Endodermal cell (in vitro differentiated cells): ENCODE measurements at places on chromosomes 2 and 18. TPM values are rescaled to one million over a fixed set of nuclear protein-coding genes. Genes with fewer than 3 reads are reported as not detected.
A peak's percentile ranks its signal among the peaks of the same experiment; 100 is the strongest.

DNA sequence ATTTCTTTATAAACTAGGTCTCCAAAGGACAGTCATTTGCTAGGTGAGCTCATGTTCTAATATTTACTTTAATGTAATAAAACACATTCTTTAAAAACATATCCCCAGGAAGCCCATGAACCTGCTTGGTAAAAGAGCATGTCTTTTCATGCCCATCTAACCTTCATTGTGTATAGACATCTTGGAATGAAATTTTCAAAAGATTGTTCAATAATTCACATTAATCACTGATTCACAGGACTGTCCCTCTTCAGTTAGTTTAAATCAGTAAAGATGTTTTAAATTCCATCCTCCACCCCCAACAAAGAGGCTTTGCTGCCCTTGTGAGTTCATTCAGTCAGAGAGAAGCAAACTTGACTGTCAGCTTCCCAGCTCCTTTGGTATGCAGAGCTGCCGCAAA, 633.4 kb upstream of the CELF4 start:
- peak; percentile 38 for DNase-seq

GRCh38 chr2:173226899-173227698, 127.6 kb upstream of the CDCA7 start:
- DNase-seq: no peak

GRCh38 chr2:157871415-157871814, 4.7 kb downstream of the ACVR1 start:
- DNase-seq: no peak

GRCh38 chr2:236351966-236352525, 87.8 kb upstream of the ASB18 start:
- peak; percentile 39 for DNase-seq

- DNase-seq: peak; percentile 66
Measured at GRCh38 chr18:13375302-13376255, 157.0 kb downstream of the LDLRAD4 start.

DNA sequence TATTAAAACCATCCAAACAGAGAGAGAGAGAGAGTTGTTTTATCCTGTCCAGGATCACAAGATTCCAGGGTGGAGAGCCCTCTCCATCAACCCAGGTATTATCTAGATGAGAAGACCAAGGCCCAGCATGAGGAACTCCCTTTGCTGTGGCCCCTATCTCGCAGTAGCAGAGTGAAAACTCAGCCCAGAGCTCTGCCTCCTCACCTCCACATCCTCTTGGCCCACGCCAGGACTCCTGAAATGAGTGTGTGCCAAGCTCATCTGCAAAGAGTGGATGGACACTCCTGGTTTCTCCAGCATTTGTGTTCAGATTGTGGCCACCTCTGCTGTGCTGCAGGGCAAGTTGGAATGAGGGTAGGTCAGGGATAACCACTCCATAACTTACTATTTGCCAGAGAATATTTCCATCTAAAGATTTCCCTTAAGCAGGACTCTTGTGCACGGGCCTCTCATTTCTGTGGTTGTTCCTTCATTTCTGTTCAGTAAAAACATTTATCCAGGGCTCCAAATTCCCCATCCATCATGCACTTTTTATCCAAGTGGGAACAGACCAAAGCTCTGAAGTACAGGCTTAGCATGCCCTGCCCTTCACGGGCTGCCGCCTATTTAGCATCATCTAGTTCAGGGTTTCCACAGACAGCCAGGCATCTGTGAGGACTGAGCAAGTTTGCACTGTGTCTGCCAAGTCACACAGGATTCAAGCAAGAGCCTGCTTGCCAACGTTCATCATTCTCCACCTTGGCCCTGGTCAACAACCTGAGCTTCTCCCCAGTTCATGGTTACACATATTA, 583.2 kb upstream of the ID2 start:
- no peak for DNase-seq

DNA sequence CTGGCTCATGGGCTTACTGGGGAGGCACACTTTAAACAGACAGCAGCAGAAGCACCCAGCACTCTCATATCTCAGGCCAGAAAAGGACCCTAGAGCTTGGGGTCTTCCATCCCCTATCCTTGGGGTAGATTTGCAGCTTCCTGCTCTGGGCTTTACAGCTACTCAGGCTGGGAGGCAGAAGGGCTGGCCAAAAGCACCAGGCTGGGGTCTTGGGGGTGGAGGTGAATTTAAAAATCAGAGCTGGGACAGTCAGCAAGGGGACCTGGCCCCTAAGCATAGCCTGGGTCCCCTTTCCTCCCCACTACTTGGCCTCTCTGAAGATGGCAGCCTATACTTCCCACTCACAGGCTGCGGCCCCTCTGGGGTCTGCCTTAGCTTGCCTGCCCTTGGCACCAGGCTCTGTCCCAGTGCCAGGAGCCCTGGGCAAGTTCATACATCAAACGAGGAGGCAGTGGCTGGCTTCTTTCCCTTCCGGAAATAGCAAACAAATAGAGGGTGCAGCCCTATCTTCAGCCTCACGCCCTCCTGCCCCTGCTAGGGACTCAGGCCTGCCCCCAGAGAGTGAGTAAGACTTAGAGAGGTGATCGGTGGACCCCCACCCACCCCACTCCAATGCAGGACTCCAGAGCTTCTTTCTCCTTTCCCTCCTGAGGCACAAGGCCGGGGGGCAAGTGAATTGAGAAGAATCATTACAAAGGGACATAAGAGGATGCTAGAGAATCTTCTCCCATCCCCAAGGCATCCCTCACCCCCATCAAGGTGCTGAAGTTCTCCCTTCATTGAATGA, 26.0 kb upstream of the TNS1 start:
- no peak for DNase-seq

GRCh38 chr2:143431316-143431715, 302.1 kb downstream of the ARHGAP15 start:
- no peak for DNase-seq

DNA sequence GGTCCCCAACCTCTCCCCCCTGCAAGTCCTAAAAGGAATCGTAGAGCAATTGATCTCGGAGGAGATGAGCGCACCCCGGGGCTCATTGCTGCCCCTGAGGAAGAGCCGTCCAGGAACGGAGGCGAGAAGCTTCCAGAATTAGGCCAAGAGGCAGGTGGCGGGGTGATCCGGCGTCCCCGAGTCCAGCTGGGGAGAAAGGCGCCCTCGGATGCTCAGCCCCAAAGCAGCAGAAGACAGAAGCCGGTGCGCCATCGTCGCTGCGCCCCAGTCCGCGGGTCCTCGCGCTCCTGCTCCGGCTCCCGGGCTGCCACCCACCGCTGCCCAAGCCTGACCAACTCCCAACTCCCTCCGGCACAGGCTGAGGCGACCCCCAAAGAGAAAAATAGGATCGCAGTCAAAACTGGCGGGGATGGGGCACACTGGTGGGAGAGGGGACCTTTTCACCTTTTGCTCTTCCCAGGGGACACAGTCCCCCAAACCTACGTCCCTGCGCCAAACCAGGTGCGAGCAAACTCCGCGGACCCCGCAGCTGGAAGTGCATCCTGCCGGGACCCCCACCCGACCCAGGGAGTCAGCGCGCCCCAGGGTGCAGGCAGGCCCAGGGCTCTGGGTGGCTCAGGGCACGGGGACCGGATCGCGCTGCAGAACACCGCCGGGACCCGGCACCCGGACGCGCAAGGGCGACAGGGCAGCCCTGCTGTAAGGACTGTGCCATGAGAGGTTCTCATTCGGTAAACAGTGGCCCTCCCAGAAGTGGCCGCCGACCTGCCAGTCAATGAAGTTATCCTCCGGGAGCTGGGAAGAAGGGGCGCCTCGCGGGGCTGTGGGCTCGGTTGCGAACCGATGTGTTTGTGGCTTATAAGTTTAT, 8.4 kb upstream of the MEIS1 start:
- DNase-seq: peak; percentile 80

GRCh38 chr2:149049142-149049541, 10.6 kb downstream of the LYPD6B start:
- DNase-seq: no peak

DNA sequence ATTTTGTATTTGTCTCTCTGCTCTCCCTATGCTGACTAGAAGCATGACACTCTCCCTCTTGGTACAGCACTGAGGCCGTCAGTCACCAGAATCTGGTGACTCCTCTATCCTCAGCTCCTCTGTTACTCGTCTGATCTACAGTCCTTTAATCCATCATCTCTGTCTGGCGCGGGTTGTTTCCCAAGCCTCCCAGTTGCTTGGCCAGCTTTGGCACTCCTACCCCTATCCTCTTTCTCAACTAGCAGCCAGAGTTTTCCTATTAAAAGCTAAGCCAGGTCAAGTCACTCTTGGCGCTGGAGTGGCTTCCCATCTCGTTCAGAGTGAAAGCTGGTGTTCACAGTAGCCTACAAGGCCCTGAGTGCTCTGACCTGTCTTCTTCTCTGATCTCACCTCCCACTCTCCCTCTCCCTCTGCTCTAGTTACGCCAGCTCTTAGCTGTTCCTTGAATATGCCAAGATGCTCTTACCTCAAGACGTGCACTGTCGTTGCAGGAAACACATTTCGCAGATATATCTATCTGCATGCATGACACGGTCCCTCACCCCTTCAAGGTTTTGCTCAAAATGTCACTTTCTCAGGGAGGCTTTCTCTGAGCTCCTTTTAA, 41.8 kb upstream of the PSME4 start:
- no peak for DNase-seq

DNA sequence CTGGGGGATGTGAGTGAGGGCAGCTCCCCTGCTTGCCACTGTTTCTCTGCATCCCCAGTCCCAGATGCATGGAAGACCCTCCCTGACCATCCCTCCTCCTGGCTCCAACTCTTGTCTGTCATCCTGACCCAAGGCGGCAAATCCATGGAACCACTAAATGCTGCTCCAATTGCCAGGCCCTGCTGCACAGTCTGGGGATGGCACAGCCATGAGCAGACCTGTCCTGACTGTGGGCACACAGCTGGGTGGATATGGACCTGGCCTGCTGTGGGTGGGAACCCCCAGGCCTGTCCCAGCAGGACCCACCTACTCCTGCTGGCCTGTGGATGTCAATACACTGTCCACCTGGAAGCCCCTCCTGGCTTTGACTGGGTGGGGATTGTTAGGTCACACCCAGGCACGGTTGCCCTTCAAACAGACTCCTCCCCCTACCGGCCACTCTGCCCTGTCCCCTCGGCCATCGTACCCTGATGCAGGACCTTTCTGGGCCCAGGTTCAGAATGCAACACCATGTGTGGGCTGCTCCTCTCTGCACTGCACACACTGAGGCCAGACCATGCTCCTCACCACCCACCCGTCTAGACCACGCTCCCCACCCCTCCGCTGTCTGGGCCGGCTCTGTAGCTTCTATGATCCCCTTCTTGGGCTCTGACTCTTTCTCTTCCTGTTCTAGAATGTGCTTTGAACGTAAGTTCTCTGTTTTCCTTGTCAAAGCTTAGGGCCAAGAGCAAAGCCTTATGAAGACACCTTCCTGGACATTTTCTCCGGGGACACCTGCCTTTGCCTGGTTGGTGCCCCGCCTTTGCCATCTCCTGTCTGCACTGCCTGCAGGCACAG, 57.9 kb downstream of the INPP5D start:
- DNase-seq: no peak

DNA sequence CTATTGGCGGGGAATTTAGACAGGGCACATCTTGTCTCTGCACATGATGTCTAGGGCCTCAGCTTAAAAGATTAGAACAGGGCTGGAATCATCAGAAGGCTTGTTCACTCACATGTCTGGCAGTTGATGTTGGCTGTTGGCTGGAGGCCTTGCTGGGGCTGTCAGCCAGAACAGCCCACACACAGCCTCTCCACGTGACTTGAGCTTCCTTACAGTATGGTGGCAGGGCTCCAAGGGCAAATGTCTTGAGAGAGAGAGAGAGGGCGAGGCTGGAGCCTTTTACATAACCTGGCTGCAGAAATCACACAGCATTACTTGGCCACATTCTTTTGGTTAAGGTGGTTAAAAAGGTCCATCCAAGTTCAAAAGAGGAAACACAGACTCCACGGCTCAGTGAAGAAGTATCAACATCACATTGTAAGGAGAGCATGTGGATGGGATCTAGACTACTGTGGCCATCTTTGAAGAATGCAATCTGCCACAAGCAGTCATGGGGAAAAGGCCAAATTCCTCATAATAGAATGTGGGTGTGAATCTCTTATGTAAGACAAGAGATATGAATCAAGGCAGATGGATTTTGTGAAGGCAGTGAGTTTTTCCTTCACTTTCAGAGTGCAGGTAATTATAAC, 30.4 kb downstream of the SRSF7 start:
- DNase-seq: no peak

The DHRS9 gene
- not detected in 3 replicates for total RNA-seq

The MAL gene
- not detected in 2 replicates for total RNA-seq

The XIRP2 gene
- total RNA-seq: not detected in 3 replicates

The CNTNAP5 gene
- total RNA-seq: 4.4 to 8.2 TPM (median 5.9 TPM) in 3 replicates

The TEX44 gene
- not detected in 3 replicates for total RNA-seq

The MARCHF4 gene
- 0.86 and 1.0 TPM in 2 replicates for total RNA-seq
